HCT116 (cell line): ENCODE measurements at places on chromosomes 5 and 9. TPM values are rescaled to one million over a fixed set of nuclear protein-coding genes. Genes with fewer than 3 reads are reported as not detected.

- no peak for DNase-seq
Measured at GRCh38 chr5:123844873-123845272, 332.9 kb downstream of the CSNK1G3 start.

- DNase-seq, result no peak
Measured at GRCh38 chr9:137156567-137157375, 13.1 kb downstream of the LRRC26 start.

DNA sequence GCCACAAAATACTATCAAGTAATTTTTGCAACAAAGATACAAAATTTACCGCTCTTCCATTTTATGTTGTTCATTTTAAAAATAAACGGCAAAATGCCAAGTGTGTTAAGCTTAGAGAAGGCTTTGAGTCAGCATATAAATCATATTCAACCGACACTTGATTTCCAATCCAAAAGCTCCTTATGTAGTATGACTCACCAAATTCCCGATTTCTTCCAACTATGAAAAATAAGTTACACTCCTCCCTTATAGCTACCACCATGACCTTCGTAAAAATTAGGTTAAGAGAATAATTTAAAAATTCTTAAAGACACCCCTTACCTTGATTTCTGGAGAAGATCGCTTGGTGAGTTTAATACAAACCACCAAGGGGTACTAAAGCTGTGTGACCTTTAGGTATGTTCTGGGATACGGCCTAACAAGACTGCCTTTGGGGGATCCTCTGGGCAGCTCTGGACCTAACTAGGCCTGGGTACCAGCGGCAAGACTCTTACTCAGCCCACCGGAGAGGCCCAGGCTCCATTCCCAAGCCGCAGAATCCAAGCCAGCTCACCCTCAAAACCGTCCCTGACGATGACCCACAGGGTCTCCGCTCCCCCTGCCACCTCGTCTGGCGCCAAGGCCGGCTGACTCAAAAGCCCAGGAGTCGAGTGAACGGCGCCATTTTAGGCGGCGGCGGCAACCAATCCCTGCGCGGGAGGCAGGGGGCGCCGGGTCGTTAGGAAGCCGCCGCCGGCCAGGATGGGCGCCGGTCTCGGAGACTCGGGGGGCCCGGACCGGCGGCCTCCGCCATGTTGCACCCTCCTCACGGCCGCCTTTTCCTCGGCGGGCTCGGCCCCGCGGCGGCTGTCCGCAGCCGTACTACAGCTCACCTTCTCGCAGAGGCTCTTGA is 739 bp downstream of the PPP2CA start:
- DNase-seq, result no peak

GRCh38 chr5:151739395-151739794 is 19.0 kb downstream of the ATOX1 start:
- no peak for DNase-seq

GRCh38 chr5:94463739-94464138 is 154.7 kb downstream of the KIAA0825 start:
- no peak for DNase-seq

DNA sequence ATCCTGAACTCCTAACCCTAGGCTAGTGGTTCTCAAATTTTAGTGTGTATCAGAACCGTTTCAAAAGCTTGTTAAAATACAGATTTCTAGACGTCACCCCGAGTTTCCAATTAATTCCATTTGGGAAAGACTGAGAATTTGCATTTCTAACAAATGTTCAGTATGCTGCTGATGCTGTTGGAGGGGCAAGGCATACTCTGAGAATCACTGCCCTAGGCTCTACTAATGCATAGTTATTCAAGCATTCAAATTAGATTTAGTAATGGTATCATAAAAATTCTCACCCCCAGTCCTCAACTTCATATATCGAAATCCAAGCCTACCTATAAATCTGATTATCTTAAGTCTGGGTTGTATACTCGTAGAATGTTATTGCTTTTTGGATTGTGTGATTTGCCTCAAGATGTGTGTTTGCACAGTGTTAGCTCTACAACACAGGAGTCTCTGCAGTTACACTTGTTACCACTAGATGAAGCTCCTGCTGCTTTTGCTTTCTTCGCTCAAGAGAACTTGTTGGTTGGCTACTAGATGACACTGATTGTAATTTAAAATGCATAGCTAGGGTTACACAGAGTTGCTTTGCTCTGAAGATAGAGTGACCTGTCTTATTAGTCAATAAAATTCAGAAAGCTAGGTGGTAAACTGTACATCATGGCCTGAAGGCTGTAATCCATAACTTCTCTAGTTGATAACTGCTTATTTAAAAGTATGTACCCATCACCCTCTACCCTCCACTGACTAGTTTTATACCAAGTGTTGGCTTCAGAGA is 7.5 kb upstream of the ERAP2 start:
- DNase-seq, result peak; percentile 57

DNA sequence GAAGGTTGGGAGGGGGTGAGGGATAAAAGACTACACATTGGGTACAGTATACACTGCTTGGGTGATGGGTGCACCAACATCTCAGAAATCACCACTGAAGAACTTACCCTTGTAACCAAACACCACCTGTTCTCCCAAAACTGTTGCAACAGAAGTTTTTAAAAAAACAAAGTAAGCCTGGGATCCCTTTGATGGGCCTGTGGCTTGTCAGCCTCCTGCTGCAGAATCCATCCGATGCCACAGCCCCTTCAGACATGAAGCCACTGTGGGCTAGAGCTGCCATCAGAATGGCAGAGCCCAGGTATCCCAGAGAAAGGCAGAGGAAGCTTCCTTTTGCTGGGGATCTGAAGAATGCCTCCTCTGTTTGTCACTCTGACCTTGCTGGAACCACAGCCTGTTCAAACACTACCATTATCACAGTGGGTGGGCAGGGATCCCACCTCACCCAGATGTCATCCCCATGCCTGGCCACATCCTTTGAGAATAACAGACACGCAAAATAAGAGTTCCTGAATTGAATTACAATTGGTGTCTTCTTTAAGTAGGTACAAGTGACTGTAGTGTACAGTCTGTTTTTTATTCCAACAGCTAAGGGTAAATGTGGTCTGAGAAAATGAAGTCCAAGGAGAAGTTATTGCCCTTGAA is 78.1 kb upstream of the DIRAS2 start:
- DNase-seq, result no peak

GRCh38 chr5:126811515-126812198 is 34.7 kb downstream of the LMNB1 start:
- no peak for DNase-seq

- no peak for DNase-seq
Measured at GRCh38 chr9:137373611-137373980, 49.4 kb downstream of the EXD3 start.

DNA sequence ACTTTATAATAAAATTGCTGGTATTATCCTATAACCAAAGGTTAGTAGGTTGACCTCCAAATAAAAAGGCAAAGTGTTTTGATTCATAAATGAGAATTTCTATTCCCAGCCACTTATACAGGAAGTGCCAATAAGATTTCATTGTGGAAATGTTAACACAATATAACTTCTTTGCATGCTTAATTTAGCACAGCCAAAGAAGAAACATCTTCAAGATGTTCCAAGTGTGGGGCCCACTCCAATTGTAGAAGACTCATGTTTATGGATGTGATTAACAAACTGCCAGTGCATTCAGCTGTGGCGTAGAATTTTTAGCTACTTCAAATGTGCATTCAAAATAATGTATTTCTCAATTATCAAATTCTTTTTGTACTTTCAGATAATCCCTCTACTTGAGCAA is 402.3 kb downstream of the DEPDC1B start:
- no peak for DNase-seq

DNA sequence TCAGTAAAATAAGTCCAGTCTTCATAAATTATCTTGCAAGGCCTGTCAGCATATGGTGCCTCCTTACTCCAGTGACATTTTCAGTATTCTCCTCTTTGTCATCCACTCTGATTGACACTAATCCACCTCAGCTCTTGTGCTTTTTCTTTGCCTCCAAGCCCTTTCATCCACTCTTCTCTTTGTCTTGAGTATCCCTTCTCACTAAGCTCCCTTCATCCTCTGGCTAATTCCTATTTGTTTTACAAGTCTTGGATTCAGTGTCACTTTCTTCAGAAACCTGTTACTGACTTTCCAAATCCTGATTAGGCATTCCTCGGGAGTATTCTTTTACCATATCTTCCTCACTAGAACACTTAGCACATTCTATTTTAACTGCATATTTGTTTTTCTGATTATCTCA is 100.6 kb upstream of the VCAN start:
- DNase-seq, result no peak

- no peak for DNase-seq
Measured at GRCh38 chr9:129774791-129775447, 22.1 kb upstream of the PTGES start.

DNA sequence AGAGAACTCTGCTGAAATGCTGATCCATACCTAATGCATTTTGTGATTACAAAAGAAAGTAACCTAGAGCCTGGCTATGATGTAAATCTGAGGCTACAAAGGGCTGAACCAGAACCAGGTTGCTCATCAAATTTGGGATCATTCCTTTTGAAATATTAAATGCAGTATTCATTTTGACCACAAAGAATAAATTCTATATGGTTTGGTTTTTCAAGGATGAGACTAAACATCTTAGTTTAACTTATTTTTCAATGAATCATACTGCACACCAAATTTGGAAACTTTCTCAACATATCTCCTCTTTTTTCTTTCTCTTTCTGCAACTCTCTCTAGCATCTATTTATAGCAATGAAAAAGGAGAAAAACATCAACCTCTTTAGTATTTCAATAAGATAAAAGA is 46.5 kb downstream of the CEMIP2 start:
- DNase-seq, result no peak

DNA sequence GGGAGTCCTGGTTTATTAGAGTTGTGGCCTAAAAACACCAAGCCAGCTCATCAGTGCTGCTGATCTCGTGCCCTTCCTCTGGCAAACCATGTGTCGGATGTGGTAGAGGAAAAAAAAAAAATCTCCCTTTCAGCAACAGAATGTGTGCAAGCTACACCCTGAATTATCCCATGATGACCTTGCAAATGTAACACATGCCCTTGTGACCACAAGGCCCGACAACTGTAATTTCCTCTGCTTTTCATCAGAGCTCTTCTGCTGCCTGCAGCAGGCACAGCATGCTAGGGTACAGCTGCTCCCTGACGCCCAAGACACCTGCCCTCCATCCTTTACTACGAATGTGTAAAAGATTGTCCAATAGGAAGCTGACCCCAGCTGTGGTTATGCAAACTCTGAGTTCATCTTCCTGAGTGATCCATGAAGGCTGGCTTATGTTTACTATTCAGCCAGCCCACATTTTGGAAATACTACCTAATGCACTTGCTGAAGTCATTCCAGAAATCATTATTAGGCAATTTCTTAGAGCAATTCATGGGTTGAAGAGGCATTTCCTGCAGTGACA is 14.6 kb upstream of the BNC2 start:
- no peak for DNase-seq

DNA sequence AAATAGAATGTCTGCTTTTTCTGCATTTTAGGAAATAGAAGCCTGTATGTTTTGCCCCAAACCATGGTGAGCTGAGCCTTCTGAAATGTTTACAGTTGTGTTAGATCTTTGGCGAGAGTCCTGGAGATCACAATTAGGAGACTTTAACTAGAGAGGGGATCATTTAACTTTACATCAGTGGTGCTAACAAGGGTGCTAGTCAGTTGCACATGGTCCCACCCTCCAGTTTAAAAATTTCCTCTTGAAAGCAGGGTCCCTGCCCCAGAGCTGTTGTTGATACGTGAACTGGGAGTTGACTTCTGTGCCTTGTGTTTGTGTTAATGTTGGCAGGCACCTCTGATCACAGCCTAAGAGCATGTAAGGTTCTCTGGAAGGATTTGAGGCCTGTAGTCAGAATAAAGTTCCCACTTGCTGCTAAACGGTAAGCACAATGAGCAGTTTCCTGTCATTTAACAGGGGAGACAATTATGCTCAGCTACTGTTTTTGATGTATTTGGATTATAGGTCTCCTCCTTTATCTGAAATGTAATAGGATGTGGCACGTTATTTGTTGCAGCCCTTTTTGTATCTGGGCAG is 43.7 kb downstream of the RASGRF2 start:
- DNase-seq, result no peak

DNA sequence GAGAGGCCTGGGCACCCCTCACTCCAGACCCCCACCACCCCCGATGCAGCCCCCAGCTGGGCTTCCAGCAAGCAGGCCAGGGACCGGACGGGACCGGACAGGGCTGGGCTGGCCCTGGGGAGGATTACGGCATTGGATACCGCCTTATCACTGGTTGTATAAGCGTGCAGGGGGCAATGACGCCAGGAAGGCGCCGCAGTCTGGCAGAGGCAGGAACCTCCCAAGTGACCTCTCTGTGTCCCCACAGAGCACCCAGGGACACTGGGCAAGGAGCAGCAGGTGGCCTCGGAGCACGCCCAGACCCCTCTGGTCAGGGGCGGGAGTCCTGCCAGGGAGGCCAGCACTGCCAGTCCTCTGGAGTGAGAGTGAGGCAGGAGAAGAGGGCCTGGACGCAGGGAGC is 723 bp upstream of the LCN15 start:
- no peak for DNase-seq

DNA sequence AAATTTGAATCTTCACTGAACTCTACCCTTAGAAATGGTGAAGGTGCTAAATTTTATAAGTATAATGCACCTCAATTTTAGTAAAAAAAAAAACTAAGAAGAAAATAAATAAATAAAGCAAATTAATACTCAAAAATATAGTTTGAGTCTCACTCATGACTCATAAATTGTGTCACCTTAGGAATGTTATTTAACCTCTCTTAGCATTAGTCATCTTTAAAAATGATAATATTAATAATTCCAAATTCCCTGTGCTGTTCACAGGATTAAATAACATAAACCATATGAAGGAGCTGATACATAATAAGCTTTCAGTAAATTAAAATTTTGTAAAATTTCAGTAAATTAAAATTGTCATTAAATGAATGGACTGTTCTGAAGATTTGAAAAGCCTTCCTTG is 339.8 kb upstream of the RGMB start:
- DNase-seq, result no peak

- DNase-seq, result no peak
Measured at GRCh38 chr9:70044490-70045307, 1.1 kb downstream of the MAMDC2 start.

DNA sequence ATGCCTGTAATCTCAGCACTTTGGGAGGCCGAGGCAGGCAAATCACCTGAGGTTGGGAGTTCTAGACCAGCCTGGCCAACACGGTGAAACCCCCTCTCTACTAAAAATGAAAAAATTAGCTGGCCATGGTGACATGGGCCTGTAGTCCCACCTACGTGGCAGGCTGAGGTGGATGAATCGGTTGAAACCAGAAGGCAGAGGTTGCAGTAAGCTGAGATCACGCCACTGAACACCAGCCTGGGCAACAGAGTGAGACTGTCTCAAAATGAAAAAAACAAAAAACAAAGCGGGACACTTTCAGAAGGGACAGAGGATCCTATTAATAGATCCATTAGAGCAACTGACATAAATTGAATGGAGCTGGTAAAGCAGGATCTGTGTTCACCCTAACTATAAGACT is 89.6 kb upstream of the SGCD start:
- DNase-seq, result no peak

Gene SLC4A9
- total RNA-seq, result 0.49 TPM

Gene ADAMTS6
- total RNA-seq, result 0.93 TPM

Gene KIF24
- total RNA-seq, result 5.8 TPM

Gene MAMDC2
- 1.2 TPM for total RNA-seq

Gene SPATA31C1
- total RNA-seq, result not detected

Gene DAB2
- total RNA-seq, result 5.5 TPM

Gene SH3RF2
- 14.3 TPM for total RNA-seq

Gene CDH10
- total RNA-seq, result not detected
